ENCODE measurements at places on chromosomes 11 and 22. TPM values are rescaled to one million over a fixed set of nuclear protein-coding genes. Genes with fewer than 3 reads are reported as not detected.

The AQP11 gene
- total RNA-seq = 2.2 TPM

The RRP7A gene
- total RNA-seq = 50.2 TPM

DNA sequence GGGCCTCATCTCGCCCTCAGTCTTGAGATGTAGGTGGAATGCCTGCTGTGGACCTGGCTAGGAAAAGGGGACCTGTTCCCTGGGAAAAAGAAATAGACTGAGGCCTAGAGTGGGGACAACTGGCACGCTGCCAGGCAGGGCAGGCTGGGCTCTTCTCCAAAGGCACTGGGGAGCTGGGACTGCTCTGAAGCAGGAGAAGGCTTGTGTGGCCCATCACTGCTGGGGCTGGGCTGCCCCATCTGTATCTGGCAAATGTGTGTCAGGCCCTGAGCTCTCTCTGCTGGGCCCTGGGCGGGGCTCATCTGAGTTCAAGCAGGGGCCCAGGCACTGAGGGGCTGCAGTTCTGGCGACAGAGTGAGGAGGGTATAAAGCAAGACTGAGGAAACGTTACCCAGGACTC lies 32.9 kb downstream of the ARVCF start:
- H3K4me1 ChIP-seq = peaks cover 18% of the 10 kb centered on the region
- H3K27me3 ChIP-seq = no peaks in the 10 kb centered on the region

GRCh38 chr22:30908051-30908461 lies 60.5 kb downstream of the MORC2 start:
- no peak for DNase-seq
- no peaks in the 10 kb centered on the region for H3K27me3 ChIP-seq
- no peak overlapping the region for H3K27ac ChIP-seq
- H3K4me1 ChIP-seq = no peaks in the 10 kb centered on the region

GRCh38 chr11:2400762-2401435 lies 349 bp downstream of the TSSC4 start:
- H3K4me1 ChIP-seq = peaks cover 11% of the 10 kb centered on the region
- peak overlapping the region; percentile 98 for H3K4me3 ChIP-seq
- no peak for DNase-seq
- H3K27ac ChIP-seq = peak overlapping the region; percentile 45
- 0 out of 2 replicates have a peak, but pooled peaks cover 5% of the 10 kb centered on the region for H3K36me3 ChIP-seq

Data from PC-3 (cell line).